ENCODE measurements at places on chromosomes 1 and 21.

DNA sequence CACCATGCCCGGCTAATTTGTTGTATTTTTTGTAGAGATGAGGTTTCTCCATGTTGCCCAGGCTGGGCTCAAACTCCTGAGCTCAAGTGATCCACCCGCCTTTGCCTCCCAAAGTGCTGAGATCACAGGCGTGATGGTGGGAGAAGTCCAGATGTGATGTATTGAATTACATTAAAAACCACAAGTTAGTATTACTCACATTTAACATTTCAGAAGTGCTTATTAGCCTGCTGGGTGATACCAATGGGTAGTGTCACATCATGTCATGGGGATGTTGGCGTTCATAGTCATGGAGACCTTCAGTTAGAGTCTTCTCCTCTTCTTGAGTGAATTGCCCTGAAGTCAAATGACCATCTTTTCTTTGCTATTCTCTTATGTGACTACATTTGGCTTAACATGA, 63.6 kb upstream of the VAMP3 start:
- no peak for DNase-seq

DNA sequence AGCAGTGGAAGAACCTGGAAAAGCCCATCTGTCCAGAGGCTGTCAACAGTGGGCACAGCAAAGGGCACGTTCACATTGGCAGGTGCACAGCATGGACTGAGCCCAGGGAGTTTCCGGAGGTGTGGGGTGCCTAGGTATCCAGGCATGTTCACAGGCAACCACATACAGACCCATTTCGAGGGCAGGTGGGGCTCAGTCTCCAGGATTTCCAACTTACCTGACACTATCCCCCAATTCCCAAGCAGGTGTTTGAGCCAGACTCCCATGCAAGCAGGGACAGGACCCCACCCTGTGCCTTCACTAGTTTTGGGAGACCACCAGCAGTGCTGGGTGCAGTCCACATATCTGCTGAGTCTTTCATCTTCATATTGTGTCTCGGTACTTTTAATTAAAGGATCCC, 65.0 kb upstream of the IRF2BP2 start:
- no peak for DNase-seq

GRCh38 chr1:7299329-7299799, 471.7 kb upstream of the VAMP3 start:
- no peak for DNase-seq

DNA sequence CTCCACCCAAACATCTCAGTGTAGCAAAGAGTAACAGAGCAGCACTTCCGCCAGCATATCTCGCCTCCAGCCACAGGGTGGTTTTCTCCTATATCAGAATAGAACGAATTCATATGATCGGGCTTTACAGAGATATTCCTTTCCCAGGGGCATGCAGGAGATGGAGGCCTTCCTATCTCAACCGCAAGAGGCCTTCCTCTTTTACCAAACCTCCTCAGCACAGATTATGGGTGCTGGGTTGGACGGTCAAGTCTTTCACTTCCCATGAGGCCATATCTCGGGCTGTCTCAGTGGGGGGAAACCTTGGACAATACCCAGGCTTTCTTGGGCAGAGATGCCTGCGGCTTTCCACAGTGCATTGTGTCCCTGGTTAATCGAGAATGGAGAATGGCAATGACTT, 65.8 kb downstream of the OVGP1 start:
- no peak for DNase-seq

- DNase-seq = peak; percentile 88
Observed at GRCh38 chr1:156571919-156572662, at the start of gene IQGAP3. IQGAP3 (minus strand) TSS chr1:156572565; CDS start chr1:156572529, 36 bp downstream.

GRCh38 chr1:39900662-39901463, 854 bp downstream of the MYCL start:
- DNase-seq = peak; percentile 20

- no peak for DNase-seq
Observed at GRCh38 chr21:15233611-15234010, 168.8 kb upstream of the NRIP1 start.

GRCh38 chr1:93453911-93454310, 6.0 kb downstream of the FNBP1L start:
- no peak for DNase-seq

DNA sequence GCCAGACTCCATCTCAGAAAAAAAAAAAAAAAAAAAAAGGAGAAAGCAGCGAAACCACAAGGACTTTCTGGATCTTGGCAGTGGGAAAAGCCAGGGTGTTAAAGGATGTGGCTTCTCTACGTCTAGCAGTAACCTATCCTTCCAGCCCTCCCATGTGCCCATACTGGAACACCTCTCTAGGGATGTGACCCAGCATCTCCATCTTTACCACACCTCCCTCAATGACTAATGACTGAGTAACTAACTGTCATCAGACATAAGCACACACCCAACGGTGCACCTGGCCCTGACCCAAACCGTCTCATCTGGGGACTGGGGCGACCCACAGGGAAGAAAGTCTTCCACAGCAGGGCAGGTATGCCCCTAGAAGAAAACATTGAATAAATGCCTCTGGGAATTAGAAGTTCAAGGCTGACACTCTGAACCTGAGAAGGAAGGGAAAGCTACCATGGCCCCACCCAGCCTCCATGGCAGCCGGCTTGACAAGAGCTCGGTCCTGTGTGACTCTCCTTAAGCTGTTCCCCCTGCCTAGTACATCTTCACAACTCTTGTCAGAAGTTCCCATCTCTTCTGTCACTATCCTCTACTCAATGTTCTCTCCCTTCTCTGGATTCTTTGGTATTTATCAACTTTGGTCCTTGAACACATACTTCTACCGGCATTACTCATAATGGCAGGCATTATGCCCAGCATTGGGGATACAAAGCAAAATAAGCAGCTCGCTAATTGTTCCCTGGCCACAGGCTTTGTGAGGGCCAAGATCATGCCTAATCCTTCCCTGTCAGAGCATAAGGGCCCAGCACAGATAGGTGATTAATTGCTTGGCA, 14.8 kb upstream of the PAQR6 start:
- no peak for DNase-seq

- no peak for DNase-seq
Observed at GRCh38 chr1:12464045-12464461, 154.0 kb downstream of the DHRS3 start.

DNA sequence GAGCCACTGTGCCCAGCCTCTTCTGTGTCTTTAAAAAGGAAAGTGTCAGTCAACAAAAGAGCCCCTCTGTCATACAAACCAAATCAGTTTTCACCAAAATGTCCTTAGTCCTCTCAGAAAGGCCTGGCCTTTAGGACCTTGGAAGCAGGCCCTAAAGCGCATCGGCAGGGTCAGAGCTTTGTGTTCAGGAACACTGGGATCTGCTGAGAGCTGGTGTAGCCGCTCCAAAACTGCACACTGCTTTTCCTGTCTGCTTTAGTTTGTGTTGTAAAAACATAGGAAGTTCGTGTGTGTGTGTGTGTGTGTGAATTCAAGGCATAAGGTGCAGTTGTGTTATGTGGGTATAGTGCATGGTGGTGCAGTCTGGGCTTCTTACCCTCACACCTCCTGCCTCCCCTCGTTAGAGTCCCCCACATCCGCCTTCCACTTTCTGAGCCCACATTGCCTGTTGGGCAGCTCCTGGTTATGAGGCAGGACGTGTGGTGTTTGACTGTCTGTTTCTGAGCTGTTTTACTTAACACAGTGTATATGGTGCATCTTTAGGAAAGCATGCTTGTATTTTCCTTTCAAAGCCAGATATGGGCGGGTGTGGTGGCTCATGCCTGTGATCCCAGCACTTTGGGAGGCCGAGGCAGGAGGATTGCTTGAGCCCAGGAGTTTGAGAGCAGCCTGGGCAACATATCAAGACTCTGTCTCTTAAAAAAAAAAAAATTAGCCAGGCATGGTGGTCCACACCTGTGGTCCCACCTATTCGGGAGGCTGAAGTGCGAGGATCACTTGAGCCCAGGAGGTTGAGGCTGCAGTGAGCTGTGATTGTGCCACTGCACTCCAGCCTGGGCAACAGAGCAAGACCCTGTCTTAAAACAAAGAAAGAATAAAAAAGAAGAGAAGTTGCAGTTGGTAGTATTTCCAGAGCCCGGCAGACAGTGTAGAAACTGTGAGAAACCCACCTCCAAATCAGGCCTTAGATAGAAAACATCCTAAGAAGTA, 12.4 kb downstream of the IBA57 start:
- no peak for DNase-seq

GRCh38 chr1:196070940-196071339, 537.3 kb downstream of the KCNT2 start:
- DNase-seq = no peak

GRCh38 chr1:207841293-207841692, 69.6 kb downstream of the CD34 start:
- DNase-seq = peak; percentile 65

DNA sequence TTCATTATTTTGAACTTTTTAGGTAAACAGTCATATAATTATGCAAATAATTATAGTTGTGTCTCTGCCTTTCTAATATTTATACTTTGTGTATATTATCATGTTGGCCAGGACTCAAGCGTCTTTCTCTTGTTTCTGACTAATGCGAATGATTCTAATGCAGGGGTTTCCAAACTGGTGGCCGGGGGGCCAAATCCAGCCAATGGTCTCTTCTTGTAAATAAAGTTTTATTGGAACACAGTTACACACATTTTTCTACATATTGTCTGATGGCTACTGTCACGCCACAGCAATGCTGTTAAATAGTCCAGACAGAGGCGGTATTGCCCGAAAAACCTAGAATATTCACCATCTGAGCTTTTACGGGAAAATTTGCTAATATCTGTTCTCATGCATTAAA, 8.9 kb upstream of the POFUT2 start:
- DNase-seq = no peak

DNA sequence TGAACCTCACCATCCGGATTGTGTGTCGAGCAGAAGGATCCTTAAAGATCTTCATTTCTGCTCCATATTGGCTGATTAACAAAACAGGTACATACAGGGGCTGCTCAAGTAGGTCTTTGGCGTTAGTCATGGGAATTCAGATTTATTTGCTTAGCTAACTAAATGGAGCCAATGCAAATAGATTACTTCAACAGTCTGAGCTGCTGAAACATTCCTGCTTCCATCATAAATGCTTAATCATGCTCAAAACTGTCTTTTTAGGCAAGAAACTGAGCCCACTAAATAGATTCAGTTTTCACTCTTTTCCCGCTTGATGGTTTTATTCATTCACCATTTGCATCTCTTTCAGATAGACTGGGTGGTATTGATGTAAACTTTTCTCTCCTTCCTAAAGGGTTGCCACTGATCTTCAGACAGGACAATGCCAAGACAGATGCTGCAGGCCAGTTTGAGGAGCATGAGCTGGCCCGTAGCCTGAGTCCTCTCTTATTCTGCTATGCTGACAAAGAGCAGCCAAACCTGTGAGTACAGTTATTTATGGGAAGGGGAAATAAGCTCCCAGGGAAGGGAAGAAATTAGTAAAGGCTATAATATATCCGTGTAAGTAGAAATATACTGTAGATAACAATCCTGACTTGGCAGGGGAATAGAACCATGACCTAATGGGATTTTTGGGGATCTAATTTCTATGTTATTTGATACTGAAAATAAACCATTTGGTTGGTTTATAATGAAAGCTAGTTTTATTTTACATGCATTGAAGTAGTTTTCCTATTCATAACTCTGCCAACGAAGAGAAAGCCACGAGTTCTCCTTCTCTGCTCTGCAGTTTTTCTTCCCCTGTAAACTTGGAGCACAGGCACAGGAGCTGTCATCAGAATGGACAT, 126.4 kb downstream of the VPS13D start:
- DNase-seq = no peak

Data from CD14-positive monocyte (primary cell).